NCI-H510A treated with DMSO at 0.1 percent for 48 hours (cell line): ENCODE measurements at places on chromosomes 4 and X.

DNA sequence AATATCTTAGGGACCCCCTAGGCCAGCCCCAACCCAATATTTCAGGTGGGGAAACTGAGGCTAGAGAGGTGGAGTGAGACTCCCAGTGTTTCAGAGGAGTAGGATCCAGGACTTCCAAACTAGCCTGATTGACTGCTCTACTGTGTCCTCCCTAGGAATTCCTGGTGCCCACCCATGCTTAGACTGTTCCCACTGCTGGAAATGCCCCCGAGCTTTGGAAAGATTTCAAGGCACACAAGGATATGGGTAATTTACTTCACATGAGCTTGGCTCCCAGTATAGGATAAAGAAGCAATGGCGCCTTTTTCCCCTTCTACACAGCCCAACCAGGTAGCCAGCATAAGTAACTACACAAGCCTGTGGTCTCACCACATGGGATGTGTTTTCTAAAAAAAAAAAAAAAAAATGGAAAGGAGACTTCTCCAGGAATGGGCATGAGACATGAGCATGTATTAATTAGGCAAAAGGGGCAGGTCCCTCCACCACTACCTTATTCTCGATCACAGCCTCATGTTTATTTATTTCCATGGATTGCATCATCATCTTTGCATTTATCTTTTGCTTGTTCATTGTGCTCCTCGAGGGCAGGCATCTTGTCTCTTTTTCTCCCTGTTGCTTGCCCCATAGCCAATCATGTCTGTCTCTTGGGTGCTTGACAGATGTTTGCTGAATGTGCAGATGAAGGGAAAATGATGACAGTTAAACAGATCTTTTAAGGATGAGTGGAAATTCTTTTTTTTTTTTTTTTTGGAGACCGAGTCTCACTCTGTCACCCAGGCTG lies 66.7 kb downstream of the DRD5 start:
- no peak for DNase-seq

DNA sequence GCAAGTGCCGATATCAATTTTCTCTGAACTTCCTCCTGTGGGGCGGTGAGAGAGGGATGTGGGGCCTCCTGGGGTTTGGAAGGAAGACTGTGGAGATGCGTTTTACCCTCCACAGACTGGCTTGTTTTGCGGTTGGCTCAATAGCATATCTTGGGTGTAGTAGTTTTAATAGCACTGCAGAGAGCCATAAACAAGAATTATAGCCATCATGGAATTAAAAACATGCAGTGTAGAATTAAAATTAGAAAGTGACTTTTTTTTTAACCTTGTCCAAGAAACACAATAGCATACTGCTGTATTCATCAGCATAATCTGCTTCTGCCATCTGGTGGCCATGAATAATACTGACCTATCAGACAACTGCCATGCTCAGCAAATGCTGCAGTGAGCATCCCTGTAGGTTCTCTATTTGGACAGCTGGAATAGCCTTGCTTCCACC lies 47.3 kb upstream of the SCML1 start:
- peak; percentile 65 for DNase-seq

- DNase-seq = no peak
Measured at GRCh38 chr4:70678383-70678999, 9.8 kb upstream of the UTP3 start.

DNA sequence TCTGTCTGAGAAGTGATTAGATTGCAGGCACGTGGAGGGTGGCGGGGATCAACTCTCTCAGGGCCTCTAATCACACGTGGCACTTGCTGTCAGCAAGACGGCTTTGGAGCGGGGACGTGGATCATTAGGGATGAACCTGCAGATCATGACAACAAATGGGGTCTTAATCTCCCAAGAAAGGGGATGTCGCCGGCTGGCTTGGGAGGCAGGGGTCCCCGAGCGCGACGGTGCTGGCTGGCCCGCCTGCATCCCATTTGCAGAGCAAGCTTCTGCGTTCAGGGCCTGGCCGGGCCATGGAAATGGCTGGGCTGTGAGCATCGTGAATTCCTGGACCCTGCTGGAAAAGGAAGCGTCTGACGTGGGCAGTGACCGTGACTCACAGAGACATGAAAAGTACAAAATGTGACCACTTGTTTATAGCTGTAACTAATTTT lies 85.1 kb upstream of the SHOX start:
- no peak for DNase-seq

GRCh38 chr4:128517096-128517738 lies 229.6 kb upstream of the PGRMC2 start:
- no peak for DNase-seq

GRCh38 chr4:48079972-48080391 lies 54.1 kb downstream of the TXK start:
- DNase-seq = no peak

DNA sequence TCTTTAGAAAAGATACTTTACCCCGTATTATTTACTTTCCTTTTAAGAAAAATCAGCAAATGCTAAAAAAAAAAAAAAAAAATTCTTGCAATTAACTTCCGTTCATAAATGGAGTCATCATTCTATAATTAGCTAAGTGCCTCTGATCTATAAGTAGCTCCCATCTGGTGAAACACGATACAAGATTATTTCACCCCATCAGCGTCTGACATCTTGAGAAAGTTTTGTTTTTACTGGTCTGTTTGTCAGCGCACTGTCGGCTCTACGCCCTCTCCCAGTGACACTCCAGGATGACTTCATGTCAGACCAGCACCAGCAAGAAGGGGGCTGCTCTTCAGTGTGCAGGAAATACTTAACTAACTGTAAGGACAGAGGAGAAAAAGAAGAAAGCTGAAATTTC lies 108.3 kb downstream of the AFAP1 start:
- no peak for DNase-seq

GRCh38 chrX:17038681-17039161 lies 92.3 kb downstream of the REPS2 start:
- no peak for DNase-seq

- no peak for DNase-seq
Measured at GRCh38 chrX:30812326-30812725, 76.7 kb downstream of the TAB3 start.

- DNase-seq = no peak
Measured at GRCh38 chr4:150283689-150284088, 205.4 kb downstream of the DCLK2 start.

GRCh38 chr4:53619431-53619830 lies 28.1 kb upstream of the LNX1 start:
- DNase-seq = no peak
